Foreskin keratinocyte (primary cell): ENCODE measurements at places on chromosomes 12 and 14.

- no peak for DNase-seq
Measured at GRCh38 chr12:15591811-15592210, 197.4 kb downstream of the EPS8 start.

DNA sequence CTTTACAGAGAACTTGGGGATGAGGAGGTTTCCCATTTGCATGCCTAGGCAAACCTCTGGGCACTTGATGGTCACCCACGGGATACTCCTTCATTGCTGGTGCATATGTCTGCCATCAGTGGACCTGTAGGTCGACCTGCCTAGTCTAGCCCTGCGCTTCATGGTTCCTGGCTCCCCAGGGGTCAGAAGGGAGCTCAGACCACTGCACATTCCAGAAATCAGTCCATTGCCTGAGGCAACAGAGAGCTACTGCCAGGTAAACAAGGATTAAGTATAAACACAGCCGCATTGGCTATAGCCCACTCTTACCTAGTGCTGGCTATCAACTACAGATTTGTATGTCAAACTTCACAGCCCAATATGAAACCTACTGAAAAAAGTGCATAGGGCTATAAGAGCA lies 476.4 kb downstream of the SOX5 start:
- DNase-seq = no peak

GRCh38 chr12:4330203-4330602 lies 9.2 kb downstream of the TIGAR start:
- no peak for DNase-seq

GRCh38 chr12:65164774-65165173 lies 4.6 kb upstream of the LEMD3 start:
- no peak for DNase-seq

DNA sequence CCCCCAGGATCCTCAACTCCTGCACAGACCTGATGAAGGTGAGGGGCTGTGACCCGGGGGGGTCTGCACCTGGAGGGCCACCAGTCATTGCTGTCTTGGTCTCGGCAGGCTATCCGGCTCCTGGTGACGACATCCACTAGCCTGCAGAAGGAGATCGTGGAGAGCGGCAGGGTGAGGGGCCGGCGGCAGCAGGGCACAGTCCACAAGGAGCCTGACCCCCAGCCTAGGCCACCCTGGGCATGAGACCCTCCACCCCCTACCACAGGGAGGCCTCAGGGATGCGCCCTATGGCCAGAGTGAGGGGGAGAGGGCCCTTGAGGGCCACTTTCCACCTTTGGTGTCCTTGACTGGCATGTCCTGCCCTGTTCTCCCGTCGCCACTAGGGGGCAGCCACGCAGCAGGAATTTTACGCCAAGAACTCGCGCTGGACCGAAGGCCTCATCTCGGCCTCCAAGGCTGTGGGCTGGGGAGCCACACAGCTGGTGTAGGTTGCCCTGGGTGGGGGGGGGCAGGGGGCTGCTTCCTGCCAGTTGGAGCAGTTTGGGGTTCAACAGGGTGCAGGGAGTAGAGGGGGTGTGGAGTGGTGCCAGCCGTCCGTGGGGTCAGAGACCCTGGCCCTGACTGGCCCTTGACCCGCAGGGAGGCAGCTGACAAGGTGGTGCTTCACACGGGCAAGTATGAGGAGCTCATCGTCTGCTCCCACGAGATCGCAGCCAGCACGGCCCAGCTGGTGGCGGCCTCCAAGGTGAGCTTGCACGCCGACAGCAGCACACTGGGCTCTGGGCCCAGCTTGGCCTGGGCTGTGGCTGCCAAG lies 25.0 kb downstream of the HIP1R start:
- no peak for DNase-seq

DNA sequence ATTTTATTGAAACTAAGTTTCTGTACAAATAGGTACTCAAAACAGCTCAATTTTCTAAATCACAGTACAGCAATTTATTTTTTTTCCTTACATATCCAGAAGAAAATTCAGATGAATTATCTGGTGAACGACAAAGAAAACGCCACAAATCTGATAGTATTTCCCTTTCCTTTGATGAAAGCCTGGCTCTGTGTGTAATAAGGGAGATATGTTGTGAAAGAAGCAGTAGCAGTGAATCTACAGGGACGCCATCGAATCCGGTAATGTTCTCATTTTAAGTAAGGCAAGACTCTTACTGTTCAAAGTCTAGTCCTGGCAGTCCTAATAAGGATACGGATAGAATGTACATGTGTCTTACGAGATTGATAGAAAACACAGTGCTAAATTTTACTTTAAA lies 20.7 kb downstream of the MDM2 start:
- DNase-seq = no peak

GRCh38 chr12:67578976-67579661 lies 69.4 kb upstream of the DYRK2 start:
- peak; percentile 9 for DNase-seq

DNA sequence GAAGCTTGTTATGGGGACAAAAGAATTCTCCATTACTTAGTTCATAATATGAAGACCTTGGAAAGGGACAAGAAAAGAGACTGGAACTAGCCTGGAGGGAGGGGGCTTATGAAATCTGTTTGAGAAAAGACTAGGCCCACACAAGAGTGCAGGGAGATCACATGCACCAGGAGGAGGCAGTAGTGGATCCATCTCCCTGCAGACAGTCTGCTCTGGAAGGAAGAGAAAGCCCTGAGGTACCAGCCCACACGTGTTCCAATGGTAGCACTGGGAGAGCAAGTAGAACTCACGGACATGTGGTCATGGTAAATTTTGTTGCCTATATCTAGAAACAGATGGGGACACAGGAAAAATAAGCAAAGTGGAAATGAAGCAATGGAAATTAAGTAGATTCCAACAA lies 445.4 kb downstream of the SOX5 start:
- DNase-seq = no peak

DNA sequence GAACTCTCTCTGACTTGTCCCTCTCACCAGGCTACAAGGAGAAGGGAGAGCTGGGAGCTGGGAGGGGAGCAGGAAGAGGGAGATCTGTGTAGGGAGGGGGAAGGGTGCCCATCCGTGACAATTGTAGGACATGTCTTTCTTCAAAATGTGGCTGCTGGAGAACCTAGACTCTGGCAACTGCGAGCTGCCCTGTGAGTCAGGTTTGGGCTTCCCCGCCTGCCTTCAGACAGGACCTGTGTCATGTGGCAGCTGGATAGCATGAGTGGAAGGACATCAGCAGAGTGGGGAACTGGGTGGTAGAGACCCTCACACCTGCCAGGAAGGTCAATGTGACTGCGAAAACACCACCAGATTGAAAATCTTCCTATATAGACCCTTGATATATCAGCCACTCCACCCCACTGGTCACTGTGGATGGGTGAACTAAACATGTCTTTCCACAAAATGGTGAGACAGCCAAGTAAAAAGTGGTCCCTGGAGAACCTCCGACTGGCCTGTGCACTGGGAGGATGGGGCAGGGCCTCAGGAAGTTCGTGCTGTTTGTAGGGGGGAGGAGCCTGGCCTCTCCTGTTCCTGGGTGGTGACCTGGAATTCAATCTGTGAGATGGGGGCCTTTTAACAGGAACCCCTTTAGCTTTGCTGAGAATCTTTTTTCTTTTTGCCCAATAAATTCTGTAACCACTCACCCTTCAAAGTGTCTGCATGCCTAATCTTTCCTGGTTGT lies 62.2 kb upstream of the CAPRIN2 start:
- no peak for DNase-seq

DNA sequence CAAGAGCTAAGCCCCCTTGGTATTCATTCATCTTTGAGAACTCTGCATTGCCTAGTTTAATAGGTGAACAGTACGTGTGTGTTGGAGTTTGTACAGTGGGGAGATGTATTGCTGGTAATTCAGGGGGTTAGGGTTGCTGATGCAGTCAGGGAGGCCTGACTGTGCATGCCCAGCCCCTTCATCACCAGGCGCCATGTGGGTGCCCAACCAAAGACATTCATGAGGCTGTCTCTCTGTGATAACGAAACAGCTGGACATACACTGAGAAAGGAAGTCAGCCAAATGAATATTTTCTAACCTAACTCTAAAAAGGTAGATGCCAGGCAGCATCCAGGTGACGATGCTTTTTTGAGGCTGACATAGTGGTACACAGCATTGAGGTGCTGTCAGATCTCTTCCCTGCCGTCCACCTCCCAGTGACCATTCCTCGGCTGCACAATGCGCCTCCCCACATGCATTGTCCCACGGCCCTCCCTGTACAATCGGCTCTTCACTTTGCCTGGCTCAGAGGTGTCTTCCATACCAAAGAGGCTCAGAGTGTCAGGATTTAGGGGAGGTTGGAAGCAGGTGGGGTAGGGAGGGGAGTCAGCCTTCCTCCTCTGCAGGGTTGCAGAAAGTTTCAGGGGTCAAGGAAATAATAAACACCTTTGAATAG lies 19.0 kb downstream of the EML1 start:
- DNase-seq = no peak

DNA sequence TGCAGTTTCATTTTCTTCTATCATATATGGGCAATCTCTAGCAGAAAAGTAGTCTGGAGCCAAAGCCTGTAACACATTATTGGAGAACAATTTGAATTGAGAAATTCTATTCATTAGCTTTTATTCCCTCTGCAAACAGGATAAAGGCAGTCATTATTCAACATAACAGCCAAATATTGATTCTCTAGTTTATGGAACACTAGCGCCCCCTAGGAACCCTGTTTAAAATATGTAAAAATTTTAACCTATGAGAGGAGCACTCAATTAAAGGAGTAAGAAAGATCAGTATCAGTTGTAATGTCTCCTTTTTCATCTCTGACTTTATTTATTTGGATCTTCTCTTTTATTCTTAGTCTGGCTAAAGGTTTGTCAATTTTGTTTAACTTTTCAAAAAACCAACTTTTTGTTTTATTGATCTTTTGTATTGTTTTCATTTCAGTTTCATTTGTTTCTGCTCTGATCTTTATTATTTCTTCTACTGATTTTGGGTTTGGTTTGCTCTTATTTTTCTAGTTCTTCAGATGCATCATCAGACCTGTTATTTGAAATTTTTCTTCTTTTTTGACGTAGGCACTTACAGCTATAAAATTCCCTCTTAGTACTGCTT lies 4.8 kb upstream of the LMNTD1 start:
- DNase-seq = no peak

DNA sequence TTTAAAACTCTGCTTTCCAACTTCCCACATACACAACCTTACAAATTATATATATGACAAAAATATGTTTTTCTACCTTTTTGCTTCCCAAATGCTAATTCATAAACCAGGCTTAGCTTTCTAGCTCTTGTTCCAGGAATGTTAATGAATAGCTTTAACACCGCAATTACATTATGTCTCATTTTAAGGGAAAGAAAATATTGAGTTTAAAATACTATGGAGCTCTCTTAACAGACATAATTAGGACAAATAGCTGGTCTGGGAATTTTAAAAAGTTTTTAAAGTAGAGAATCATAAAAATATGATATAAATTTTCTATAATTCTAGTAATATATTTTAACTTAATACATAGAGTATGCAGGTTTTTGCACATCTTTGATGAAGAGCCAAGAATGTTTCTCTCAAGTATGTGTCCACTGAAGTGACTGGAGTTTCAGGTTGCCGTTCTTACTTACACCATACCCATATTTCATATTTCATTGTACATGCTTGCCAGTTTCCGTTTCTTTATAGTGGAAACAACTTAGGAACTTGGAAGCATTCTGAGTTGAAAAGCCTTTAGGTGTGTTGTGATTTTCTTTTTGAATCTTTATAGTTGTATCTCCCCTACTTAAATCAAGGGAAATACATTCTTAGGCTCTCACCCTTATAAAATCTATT lies 90.6 kb upstream of the SLCO1C1 start:
- no peak for DNase-seq

GRCh38 chr14:91961297-91962220 lies 14.1 kb upstream of the FBLN5 start:
- DNase-seq = no peak

GRCh38 chr14:103698380-103699260 lies 16.6 kb downstream of the XRCC3 start:
- DNase-seq = peak; percentile 42

GRCh38 chr12:27777141-27777540 lies 2.9 kb upstream of the KLHL42 start:
- DNase-seq = no peak

DNA sequence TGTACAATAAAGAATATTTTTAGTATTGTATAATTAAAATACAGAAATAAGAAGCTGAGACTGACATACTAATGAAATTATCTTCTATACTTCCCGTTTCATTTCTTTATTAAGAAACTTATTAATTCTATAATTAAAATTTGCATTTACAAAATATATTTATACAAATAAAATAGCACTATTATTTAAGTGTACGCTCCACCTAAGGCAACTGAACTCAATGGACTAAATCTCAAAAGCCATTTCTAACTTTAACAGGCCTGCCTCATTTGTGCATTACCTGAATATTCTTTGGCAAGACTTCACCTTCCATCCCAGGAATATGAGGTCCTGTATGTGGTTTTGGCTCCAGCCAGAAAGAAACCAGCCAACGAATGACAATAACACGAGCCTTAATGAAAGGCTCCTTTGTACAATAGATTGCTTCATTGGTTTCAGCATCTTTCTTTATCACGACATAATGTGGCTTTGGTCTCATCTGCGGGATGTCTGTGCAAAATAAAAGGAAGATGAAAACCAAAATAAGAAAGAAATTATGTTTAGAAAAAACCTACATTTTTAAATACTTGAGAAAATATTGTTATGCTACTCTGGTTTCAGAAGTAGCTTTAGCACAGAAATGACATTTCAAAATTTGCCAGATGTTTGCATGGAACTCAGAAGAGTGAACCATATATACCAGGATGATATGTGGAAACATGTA lies 58.7 kb downstream of the RALGAPA1 start:
- no peak for DNase-seq

- DNase-seq = peak; percentile 26
Measured at GRCh38 chr12:22792138-22792537, 167.2 kb downstream of the ETNK1 start.

GRCh38 chr12:49821373-49822287 lies 6.6 kb downstream of the NCKAP5L start:
- DNase-seq = no peak

DNA sequence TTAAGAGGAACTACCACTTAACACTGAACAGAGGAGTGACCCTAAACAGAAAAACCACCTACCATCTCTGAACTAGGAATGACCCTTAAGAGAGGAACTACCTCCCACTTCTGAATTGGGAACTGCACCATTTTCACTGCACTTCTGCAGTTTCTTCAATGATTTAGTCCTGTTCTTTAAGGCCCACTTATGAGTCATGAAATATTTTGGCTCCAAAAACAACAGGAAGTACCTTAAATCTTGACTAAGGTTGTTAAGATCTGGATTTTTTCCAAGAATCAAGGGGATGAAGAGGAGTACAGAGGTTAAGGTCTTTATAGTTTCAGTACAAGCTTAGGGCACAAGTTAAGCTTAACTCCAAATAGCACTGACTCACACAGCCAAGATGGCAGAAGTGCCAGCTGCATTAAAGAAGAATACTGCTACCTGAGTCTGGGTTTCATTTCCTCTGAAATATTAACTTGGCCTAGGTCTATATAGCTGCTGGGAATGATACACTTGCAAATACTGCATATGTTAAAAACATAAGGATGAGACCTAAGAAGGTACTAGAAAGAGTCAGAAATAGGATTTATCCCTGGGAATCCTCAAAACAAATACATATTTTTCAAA lies 4.2 kb downstream of the NPC2 start:
- DNase-seq = peak; percentile 40

- no peak for DNase-seq
Measured at GRCh38 chr12:62700091-62700880, 233.7 kb downstream of the MON2 start.
